Fibroblast of skin of right quadriceps (primary cell): ENCODE measurements at places on chromosomes 2 and 18.

DNA sequence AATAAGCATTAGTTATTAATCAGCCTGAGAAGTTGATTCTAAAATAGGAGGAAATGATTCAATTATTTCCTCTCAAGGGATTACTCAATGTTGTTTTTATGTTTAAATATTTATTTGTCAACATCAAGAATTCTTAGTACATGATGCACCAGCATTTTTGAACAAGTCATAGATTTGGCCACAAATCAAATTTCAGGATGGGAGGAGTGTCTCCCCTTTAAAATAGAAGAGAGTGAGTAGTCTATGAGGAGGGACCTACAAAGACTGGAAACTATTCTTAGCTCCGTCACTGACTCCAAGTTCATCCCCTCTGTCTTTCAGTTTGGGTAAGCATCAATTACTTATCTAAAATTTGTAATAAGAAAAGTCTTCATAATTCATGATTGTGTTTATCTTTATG, 18.6 kb upstream of the IL18R1 start:
- DNase-seq, result peak; percentile 31

GRCh38 chr2:36266536-36267121, 88.9 kb upstream of the CRIM1 start:
- DNase-seq, result no peak

DNA sequence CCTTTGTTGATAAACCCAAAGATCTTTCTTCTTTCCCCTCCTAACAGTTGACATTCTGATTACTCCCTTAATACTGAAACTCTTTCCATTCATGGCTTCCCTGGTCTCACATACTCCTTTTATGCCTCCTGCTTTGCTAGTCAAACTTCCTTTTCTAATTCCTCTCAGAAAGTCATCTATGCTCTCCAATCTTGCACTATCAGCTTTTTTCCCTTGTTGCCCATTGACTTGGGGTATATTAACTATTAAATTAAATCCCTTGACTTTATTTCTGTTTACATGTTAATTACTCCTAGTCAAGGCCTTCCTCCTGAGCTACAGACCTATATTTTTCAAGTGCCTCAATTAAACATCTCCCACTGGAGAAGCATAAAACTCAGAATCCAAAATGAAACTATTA, 3.6 kb upstream of the COL5A2 start:
- DNase-seq, result no peak

DNA sequence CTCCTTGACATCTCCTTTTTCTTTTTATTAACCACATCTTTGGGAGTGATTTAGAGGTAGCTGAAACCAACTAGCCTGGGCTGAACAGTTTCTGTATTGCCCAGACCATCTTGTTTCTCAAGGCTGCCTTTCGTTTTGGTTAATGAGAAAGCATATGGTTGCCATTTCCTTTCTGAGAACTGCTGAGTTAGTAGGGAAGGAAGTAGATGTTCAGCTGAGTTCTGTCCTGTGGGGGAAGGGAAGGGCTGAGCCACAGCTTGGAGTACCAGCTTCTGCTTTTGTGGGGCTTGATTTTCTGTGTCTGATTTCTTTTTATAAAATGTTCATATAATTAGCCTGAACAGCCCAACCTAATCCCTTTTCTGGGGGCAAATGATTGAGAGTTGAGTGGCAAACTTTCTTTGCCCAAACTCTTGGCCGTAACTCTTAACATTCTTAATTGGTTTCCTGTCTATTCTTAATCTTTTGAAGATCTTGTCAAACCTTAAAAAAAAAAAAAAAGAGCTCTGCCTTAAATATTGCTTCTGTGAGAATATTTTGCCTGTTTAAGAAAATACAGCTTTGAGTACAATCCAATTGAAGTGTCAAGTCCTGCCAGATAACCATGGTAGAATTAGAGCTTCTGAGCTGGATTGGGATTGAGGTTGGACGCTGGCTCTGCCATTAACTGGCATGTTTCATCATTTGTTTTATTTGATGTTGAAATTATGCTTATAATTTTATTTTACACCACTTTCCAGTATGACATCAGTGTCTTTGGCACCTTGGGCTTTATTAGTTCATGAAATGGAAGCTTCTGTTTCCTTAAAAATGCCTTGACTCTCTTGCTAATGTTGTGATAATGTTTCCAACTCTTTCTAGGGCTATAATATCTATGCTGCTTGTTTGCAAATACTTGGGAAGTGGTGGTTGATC, 1.9 kb upstream of the NABP1 start:
- peak; percentile 49 for DNase-seq

DNA sequence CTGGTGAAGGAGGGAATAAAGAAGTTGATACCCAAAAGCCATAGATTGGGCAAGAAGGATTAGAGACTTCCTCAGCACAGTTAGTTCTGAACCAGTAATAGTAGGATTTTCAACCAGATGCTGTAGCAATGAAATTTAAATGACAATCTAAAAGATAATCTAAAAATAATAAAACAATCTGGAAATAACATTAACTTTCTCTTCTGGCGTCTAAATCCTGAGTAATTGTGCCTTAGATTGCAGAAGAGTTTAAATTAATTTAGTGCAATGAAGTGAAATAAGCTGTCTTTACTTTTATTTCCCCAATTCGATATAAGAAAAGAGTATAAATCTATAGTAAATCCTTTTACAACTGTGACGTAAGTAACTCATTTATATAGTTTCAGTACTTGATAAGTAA, 186.8 kb upstream of the DOK6 start:
- no peak for DNase-seq

DNA sequence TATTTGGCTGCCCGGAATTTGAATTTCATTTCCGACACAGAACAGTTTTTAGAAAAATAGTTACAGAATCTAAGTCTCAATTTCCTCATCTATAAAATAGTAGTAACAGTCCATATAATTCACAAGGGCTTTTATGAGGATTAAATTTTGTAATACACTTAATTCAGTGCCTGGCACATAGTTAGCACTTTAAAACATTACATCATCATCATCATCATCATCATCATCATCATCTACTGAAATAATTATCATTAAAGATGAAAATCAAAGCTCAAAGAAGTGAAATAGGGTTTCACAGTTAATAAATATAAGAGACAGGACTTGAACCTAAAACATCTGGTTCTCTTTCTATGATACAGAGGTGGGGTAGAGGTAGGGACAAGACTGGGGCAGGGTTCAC, 13.2 kb downstream of the HEATR5B start:
- DNase-seq, result no peak

DNA sequence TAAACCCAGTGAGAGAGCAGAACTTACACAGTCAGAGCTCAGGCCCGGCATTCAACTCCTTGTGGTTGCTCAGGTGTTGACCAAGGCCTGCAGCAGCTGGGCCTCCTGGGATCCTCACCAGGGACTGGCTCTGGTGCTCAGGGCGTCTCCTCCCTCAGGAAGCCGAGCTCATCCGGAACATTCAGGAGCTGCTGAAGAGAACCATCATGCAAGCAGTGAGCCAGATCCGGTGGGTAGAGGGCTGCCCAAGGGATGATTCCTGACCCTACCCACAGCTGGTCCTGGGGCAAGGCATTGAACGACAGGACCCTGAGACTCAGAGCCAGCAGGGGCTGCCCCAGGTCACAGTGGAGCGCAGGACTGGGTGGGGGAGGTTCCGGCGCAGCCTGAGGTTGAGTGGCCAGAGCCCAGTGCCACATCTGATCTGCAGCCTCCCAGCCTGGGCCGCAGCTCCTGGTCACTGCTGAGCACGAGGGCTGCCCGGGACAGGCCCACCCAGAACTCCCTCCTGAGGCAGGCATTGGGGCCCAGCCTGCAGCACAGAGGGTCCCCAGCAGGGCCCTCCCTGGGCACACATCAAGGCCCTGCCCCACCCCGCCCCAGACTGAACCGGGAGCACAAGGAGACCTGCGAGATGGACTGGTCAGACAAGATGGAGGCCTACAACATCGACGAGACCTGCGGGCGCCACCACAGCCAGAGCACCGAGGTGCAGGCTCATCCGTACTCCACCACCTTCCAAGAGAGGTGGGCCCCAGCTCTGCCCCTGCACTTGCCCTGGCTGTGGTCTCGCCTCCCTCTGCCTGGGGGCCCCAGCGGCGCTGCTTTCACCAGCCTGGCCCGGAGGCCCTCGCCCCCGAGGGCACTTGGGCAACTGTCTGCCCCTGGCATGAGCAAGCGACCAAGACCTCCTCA, 2.4 kb downstream of the TEKT4 start:
- DNase-seq, result no peak

GRCh38 chr2:39615675-39616074, 50.0 kb upstream of the TMEM178A start:
- DNase-seq, result no peak

DNA sequence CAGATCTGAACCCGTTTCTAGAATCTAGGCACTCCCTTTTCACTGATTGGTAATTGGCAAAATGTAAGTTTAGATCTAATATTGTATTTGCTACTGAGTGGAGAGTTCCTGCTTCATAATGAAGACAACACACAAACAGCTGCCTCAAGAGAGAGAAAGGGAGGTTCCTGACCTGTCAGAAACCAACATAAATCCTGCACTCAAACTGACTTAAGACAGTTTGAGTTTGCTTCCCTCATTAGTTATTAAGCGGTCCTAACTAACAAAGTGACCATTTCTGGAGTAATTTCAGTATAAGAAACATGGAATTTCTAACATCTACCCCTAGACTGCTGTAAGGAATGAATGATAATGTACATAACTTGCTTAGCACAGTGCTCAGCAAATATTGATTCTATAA, 191.2 kb downstream of the METTL4 start:
- no peak for DNase-seq

GRCh38 chr2:925309-925708, 25.3 kb upstream of the SNTG2 start:
- no peak for DNase-seq

- DNase-seq, result peak; percentile 91
Observed at GRCh38 chr2:188199716-188200128, 92.0 kb upstream of the GULP1 start.

DNA sequence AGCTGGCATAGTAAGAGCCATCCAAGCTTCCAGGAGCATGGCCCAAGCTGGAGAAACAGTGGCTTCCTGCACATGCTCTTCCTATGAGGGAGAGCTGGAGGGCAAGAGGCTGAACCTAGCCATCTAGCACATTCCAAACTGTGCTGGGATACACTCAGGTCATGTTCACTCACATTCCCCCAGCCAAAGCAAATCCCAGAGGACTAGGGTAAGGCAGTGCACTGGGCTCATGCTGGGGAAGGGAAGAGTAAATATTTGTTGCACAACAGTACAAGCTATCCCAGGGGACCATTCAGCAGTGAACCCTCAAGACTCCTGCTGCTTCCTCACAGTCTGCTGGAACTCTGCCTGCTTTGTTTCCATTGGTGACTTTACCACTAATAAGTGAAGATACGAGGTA, 20.7 kb upstream of the GYPC start:
- DNase-seq, result peak; percentile 37

GRCh38 chr18:52907543-52908308, 567.7 kb downstream of the DCC start:
- DNase-seq, result no peak

DNA sequence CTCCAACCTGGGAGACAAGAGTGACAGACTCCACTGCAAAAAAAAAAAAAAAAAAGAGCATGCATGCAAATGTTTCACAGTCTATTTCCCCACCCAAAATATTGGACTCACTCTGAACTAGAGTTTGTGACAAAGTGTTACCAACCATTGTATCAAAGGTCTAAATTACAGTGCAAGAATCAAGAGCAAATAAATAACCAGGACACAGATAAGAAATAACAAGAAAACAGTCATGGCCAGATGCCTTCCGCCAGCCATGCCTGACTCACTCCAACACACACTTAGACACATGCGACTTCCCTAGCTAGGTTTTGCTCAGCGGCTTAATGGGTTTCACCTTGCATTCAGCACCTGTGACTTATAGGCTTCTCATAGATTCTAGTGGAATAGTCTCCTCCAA, 62.8 kb downstream of the CYB5A start:
- no peak for DNase-seq

GRCh38 chr2:117917223-117917917, 96.5 kb downstream of the CCDC93 start:
- DNase-seq, result no peak

- peak; percentile 17 for DNase-seq
Observed at GRCh38 chr18:46334868-46335281, 230.7 kb downstream of the HAUS1 start.

DNA sequence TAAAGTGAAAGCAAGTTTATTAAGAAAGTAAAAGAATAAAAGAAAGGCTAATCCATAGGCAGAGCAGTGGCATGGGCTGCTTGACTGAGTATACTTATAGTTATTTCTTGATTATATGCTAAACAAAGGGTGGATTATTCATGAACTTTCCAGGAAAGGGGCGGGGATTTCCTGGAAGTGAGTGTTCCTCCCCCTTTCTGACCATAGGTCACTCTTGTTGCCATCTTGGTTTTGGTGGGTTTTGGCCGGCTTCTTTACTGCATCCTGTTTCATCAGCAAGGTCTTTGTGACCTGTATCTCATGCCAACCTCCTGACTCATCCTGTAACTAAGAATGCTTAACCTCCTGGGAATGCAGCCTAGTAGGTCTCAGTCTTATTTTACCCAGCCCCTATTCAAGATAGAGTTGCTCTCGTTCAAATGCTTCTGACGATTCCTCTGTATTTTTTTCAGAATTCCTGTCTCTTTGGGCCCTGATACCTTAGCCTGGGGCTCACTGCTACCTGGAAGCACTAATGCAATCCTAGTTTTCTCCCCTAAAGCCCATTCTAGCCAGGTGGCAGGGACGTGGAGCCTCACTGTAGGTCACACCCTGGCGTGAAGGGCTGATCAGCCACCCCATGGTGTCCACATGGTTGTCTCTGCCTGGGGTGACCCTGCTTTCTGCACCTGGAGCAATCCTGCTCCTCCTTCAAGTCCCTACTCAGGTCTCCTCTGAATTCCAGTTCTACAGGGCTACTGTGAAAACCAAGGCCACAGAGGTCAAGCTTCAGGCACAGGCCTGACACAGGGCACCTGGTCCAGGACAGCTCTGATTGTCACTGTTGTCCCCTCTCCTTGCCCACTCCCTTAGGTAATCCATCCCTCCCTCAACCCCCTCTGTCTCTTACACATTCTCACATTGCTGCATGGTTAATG, 6.0 kb upstream of the SLC35F6 start:
- DNase-seq, result peak; percentile 99

GRCh38 chr2:205130111-205130829, 552.0 kb upstream of the NRP2 start:
- DNase-seq, result peak; percentile 44

DNA sequence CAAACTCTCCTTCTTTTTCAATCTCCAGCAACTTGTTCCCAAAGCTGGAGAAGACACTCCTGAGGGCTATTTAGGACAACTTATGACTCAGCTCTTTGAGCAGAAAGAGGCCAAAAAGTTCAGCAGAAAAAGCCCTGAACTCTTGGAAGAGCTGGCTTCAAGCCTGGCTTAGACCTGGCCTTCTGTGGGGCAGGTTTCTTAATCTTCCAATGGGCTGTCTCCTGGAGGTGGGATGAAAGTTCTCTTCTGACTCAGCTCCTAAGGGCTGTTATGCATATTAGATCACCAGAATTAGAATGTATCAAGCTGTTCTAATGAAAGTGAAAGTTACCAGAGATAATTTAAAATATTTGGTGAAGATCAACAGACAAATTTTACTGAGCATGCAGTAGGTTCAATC, 129.4 kb downstream of the RAD51AP2 start:
- DNase-seq, result peak; percentile 15

DNA sequence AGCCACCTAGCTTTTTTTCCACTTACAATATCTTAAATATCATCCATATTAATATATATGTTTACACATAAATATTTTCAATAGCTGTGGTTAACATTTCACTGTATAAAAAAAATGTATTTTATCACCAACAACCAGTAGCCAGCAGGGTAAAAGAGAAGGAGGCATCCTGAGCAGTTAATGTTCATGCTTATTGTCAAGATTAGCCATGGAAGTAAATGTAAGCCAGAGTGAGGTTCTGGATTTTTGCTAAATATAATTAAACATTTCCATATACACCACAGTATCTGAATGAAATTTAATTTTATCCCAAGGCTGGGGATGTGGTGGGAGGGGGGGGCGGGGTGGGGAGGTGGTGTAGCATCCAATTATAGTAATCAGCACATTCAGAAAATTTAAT, 80.3 kb upstream of the GRB14 start:
- no peak for DNase-seq
